ENCODE measurements at places on chromosomes 2 and 18.
A peak's percentile ranks its signal among the peaks of the same experiment; 100 is the strongest.

- no peak for DNase-seq
Observed at GRCh38 chr2:86783615-86784339, 6.9 kb downstream of the CD8A start.

GRCh38 chr2:237614151-237614720 is 13.2 kb upstream of the LRRFIP1 start:
- DNase-seq, result peak; percentile 49

DNA sequence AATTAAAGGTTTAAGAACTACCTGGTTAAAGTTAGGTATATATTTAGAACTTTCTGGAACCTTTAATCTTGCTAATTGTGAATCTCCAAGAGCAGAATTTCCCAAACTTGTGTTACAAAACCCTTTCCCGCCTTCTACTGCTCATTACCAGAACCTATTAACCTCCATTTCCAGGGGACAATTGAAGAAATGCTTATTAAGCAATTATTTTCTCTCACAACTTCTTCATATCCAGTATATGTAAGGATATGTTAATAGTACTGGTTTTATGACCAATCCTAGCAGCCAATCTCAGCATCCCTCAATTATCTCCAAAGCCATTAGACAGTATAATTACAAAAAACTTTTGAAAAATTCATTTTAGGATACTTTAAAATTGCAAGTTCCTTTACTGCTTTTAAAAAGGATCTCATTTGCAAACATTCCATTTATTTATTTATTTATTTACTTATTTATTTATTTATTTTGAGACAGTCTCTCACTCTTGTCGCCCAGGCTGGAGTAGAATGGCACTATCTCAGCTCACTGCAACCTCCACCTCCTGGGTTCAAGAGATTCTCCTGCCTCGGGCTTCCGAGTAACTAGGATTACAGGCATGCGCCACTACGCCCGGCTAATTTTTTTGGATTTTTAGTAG is 3.7 kb downstream of the GFPT1 start:
- no peak for DNase-seq

DNA sequence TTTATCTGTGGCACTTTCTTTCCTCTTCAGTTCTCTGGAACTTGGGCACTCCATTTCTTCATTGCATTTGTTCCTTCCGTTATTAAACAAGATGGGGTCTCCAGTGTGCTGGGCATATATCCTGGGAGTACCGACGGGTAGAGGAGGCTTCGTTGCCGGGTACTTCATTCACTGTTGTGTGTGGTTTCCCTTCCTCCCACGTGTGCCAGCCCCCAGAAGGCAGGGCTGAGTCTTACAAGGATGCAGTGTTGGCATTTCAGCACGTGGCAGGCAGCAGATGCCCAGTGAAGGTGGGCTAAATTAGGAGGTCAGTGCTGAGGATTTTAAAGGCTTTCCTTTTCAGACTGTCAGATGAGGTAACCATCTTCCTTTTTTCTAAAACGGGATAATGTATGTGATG is 58.6 kb downstream of the MGAT5 start:
- no peak for DNase-seq

- DNase-seq, result peak; percentile 50
Observed at GRCh38 chr2:209577376-209578357, 153.8 kb downstream of the MAP2 start.

- DNase-seq, result peak; percentile 45
Observed at GRCh38 chr2:155368934-155369333, 670.4 kb downstream of the KCNJ3 start.

- no peak for DNase-seq
Observed at GRCh38 chr2:120820263-120820952, 84.7 kb downstream of the GLI2 start.

DNA sequence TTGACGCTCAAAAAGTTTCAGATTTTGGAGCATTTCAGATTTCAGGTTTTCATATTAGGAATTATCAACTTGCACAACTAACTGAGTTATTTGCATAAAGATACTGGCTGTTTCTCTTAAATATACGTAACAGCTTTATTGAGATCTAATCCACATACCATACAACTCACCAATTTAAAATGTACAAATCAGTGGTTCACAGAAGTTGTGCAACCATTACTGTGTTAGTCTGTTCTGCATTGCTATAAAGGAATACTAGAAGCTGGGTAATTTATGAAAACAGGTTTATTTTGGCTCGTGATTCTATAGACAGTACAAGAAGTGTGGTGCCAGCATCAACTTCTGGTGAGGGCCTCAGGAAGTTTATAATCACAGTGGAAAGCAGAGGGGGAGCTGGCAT is 8.2 kb downstream of the ATIC start:
- no peak for DNase-seq

DNA sequence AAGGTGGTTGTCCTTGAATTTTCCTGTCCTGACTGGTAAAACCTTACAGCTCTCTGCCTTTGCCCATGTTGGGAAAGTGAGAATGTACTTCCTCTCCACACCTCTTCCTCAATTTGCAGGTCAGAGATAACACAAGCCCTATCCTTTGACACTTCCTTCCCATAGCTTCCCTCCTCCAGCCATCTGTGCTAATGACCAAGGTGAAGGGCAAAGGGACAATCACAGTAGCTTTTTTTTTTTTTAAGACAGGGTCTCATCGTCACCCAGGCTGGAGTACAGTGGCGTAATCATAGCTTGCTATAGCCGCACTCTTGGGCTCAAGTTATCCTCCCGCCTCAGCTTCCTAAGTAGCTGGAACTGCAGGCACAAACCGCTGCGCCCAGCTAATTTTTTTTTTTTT is 24.3 kb upstream of the STPG4 start:
- DNase-seq, result no peak

- peak; percentile 35 for DNase-seq
Observed at GRCh38 chr2:54459037-54459441, 2.9 kb downstream of the SPTBN1 start.

DNA sequence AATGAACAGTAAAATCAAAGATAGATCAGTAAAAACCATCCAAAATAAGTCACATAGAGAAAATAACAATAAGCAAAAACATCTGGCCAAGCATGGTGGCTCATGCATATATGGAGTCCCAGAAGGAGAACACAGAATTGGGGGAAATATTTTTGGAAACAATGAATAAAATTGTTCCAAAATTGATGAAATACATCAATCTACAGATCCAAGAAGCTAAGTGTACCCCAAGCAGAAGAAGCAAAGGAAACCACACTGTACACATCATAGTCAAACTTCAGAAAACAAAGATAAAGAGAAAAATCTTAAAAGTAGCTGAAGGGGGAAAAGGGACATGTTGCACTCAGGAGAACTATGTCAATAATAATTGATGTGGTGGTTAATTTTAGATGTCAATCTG is 80.4 kb upstream of the RMP24 start:
- DNase-seq, result no peak

GRCh38 chr2:191719938-191720337 is 42.0 kb downstream of the NABP1 start:
- DNase-seq, result no peak

- no peak for DNase-seq
Observed at GRCh38 chr2:45789317-45789716, 137.8 kb downstream of the PRKCE start.

GRCh38 chr2:234673961-234674759 is 177.3 kb upstream of the ARL4C start:
- DNase-seq, result no peak

GRCh38 chr2:47838686-47839085 is 55.7 kb downstream of the MSH6 start:
- DNase-seq, result no peak

- no peak for DNase-seq
Observed at GRCh38 chr2:188425266-188425665, 133.6 kb downstream of the GULP1 start.

- DNase-seq, result peak; percentile 50
Observed at GRCh38 chr2:144890828-144891227, 370.9 kb upstream of the ZEB2 start.

DNA sequence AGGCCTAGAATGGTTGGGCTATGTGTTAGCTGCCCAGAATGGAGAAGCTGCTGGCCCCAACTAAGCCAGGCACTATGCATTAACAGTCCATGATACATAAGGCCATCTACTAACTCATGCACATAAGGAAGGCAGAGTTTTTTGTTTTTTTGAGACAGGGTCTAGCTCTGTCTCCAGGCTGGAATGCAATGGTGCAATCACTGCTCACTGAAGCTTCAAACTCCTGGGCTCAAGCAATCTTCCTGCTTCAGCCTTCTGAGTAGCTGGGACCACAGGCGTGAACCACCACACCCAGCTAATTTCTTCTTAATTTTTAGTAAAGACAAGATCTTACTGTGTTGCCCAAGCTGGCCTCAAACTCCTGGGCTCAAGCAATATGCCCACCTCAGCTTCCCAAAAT is 37.6 kb downstream of the GPR45 start:
- DNase-seq, result peak; percentile 16

DNA sequence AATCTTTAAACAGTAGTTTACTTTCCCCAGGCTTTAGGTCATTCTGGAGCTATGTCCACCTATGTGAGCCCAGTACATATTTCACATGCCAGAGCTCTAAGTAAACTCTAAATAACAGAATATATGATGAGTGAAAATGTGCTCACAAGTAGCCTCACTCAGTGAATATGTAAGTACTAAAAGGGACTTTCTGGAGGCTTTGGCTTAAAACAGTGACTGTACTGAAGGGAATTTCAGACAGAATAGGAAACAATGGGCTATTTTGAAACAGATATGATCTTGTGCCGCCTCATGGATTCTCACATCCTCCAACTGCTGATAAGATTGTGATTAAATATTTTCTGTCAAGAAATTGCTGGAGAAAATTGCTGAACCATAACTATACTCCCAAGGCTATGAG is 747.9 kb downstream of the SOCS6 start:
- no peak for DNase-seq

DNA sequence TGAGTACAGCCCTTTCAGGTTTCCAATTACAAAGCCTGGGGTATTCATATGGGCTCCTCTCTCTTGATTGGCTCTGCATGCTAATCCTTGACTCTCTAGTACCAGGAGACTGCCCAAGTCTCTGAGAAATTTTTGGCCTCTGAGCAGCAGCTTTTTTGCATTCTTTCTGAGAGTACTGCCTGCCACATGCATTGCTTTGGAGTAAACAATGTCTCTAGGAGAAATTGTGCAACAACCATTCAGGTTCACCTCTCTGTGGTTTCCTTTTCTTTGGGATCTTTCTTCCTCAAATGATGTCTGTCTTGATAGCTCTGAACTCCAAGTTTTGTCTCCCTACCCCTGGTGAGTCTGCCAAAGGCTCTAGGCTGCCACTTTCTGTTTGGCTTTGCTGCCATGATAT is 115.8 kb upstream of the SETBP1 start:
- DNase-seq, result no peak

- no peak for DNase-seq
Observed at GRCh38 chr2:52510432-52510831, 1257.2 kb upstream of the CHAC2 start.

DNA sequence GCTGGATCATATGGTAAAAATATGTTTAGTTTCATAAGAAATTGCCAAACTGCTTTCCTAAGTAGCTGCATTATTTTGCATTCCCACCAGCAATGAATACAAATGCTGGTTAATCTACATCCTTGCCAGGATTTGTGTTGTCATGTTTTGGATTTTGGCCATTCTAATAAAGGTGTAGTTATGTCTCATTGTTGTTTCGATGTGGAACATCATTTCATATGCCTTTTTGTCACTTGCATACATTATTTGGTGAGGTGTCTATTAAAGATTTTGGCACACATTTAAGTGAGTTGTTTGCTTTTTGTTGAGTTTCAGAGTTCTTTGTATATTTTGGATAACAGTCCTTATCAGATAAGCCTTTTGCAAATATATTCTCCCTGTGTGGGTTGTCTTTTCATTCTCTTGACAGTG is 299.2 kb upstream of the TFPI start:
- no peak for DNase-seq

GRCh38 chr2:53021828-53022227 is 745.8 kb upstream of the CHAC2 start:
- no peak for DNase-seq

- no peak for DNase-seq
Observed at GRCh38 chr2:9779596-9780264, 63.5 kb upstream of the TAF1B start.

- DNase-seq, result no peak
Observed at GRCh38 chr2:63840081-63840784, 1.5 kb upstream of the UGP2 start.

DNA sequence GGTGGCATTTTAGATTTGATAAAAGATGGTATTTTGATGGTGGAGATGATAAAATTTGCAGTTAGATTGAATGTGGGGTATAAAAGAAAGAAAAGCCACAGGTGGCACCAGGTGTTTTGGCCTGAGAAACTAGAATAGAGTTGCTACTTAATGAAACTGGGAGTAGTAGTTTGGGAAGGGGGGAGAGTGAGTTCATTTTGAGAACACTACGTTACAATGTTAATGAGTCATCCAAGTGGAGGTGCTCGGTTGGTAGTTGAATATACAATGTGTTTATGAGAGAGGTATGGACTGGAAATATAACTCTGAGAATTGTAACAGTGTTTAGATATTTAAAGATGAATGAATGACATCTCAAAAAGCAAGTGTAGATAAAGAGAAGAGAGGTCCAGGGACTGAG is 26.4 kb downstream of the EPG5 start:
- DNase-seq, result no peak

DNA sequence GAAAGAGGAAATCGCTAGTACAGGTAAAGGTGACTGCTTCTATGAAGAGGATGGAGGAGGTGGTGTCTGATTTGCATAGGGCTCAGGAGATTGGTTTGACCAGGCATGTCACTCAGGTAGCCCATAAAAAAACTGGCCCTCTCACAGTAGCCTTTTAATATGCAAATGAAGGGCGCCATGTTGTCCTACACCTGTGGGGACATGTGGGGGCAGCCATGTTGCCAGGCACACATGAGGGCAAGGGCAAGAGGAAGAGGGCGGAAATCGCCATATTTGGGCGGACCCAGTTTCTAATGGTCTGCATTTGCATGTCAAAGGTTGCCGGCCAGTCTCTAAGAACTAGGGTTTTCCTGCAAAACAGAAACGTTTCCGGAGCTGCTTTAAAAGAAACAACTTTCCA is 1330.6 kb downstream of the DSC3 start:
- no peak for DNase-seq

DNA sequence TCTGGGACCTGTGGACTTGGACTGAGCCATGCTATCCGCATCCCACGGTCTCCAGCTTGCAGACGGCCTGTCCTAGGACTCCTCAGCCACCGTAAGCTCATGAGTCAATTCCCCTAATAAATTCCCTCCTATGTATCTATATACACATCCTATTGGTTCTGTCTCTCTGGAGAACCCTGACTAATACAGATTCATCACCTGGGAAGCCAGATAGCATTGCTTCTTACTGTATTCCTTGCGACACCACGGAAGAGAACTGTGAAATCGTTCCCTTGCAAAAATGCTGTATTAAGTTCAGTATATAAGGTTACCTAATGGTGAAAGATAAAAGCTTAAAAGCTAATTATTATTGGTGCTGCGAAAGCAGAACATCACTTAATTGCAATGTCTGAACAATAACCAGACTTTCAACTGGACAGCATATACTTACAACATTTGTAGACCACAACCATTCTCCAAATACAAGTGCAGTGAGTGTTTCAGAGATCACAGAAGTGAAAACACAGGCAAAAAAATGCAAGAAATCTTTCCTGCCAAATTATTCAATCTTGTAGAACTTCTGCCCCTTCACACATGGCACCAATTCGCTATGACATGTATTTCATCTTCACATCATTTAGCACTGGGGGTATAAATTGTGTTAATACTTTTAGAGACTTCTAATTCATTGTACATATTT is 352.9 kb downstream of the TXNL1 start:
- no peak for DNase-seq

Measured in ACHN (cell line).